Fibroblast of skin of left biceps (primary cell): ENCODE measurements at places on chromosomes 6 and 20.

DNA sequence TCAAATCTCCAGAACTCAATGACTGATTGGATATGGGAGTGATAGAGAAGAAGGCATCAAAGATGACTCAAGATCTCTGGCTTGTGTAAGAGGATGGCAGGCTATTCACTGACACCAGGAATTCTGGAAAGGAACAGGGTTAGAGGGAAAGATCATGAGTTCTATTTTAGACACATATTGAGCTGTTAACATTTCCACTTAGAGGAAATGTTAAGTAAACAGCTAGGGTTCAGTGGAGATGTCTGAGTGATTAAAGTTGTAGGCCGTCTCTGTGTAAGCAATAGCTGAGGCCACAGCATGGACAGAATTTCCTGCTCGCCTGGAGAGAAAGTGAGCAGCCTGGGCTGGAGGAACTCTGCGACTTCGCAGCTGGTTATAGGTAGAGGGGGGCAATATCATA is 21.0 kb downstream of the ZC3H12D start:
- no peak for DNase-seq

DNA sequence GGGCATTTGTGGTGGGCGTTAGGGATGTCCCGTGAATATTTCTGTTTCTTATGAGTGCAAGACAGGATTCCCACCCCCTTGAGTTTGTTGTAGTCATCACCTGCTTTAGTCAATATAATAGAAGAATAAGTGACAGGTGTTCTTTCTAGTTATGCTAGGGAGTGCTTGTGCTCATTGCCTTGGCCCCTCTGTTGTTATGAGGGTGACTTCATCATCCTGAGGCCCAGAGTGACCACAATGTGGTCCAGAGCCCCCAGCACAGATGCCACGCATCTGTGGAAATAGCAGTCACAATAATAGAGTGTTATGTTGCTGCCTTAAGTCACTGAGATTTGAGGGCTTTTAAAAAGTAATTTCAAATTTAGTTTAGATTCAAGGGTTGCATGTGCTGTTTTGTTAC is 42.4 kb downstream of the GGTLC1 start:
- DNase-seq: no peak

DNA sequence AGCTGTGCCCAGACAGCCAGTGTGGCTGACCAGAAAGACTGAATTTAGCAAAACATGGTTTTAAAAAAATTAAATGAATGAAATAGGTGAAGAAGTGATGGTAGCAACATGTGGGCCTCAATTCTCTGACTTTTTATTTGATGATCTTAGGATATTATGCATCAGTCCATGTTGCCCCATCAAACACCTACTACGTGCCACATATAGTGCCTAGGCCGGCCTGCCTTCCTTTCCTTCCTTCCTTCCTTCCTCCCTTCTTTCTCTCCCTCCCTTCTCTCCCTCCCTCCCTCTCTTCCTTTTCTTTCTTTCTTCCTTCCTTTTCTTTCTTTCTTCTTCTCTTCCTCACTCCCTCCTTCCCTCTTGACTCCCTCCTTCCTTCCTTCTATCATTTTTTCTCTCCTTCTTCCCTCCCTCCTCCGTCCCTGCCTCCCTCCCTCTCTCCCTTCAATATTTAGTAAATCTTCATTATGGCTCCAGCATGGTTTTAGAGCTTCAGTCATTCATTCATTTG is 209.8 kb downstream of the TSHZ2 start:
- DNase-seq: no peak

DNA sequence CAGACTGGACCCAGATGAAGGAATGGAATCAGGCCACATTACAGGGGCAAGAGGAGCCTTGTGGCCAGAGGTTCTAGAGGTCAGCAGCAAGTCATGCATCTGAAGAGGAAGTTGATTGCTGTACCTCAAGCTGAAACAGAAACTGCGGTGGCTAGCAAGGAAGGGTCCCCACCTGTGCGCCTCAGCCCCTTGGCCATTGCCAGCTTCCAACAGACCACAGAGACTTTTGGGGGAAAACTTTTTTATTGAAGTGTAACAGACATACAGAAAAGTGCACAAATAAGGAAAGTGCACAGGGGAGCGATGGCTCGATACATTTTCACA is 26.8 kb upstream of the SLC9A8 start:
- DNase-seq: no peak

DNA sequence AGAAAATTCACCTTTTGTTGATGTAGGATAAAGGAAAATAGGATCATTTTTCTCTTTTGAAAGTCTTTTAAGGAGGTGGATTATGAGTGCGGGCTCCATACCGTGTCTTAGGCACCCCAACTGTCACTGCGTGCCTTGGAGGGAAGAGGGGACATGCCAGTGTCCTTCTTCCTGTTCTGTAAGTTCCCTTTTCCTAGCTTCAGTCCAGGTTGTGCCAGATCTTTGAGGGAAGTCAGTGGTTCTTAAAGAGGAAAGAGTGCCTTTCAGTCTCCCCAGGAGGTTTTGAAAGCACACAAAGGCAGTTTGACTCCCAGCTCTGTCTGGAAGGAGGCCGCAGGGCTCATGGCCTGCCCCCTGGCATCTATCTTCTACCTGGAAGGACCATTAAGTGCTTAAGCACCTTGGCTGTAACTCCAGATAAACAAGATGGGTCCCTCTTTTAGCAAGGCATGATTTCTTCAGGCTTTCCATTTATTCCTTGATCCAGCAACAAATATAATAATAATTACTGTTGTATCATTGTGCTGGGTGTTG is 13.0 kb downstream of the EFCAB8 start:
- DNase-seq: no peak

DNA sequence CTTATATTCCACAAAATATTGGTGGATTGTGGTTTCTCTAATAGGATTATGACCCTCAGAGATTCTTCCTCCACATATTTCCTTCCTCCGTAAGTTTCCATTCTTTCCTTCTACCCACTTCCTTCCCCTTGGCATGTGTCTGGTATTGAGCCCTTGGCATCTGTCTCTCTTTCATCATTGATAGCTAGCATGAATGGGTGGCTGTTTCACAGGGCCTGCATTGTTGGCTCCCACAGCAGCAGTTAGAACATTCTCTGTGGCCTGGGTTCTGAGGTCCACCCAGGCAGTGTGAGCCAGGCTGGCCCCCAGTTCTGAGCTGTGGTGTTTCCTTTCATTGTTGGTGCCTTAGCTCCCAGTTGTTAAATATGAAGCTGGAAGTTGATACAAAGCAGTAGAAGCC is 125.3 kb downstream of the ANKS1A start:
- no peak for DNase-seq

DNA sequence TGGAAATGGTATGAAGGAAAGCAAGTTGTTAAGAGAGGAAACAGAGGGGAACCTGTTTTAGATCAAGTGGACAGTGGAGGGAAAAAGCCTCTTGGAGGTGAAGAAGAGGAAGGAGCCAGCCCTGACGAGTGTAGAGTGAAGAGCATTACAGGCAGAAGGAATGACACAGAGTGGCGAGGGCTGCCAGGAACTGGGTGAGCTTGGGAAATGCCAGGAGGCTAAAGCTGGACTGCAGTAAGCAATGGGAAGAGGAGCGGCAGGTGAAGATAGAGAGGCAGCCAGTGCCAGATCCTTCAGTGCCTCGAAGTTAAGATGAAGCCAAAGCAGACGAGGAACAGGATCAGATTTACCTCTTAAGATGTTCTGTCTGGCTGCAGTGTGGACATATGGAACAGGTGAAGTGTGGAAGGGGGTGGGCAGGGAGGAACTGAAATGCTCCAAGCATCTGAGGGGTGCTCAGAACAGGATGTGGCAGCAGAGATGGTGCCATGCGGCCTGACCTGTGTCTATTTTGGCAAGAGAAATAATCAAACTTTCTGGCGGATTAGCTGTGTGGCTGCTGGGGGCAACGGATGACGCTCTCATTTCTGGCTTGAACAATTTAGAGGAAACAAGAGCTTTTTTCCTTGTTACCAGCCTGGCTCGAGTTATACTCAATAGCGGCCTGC is 748.4 kb downstream of the PTPRT start:
- DNase-seq: no peak

DNA sequence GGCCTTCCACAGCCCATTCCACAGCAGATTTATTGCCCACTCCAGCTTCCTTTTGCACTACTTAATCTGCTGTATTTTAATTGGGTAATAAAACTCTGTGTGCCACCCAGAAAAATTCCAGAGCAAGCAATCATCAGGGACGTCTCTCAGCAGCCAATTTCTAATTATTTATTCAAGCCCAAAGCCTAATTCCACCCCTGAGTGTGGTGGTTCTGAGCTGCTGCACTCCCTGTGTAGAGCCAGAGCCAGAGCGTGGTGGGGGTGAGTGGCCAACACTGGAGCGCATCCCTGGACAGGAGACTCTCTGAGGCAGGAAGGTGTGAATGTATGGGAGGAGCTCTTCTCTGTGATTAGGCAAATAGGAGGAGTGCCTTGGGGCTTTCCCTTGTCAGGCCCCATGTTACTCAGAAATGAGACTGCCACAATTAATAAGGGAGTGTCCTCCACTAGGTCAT is 66.1 kb downstream of the CD24 start:
- DNase-seq: no peak

GRCh38 chr6:37623666-37624065 is 74.0 kb downstream of the MDGA1 start:
- no peak for DNase-seq

- no peak for DNase-seq
These were observed 9.4 kb downstream of the CEP162 start for GRCh38 chr6:84218091-84218490.

DNA sequence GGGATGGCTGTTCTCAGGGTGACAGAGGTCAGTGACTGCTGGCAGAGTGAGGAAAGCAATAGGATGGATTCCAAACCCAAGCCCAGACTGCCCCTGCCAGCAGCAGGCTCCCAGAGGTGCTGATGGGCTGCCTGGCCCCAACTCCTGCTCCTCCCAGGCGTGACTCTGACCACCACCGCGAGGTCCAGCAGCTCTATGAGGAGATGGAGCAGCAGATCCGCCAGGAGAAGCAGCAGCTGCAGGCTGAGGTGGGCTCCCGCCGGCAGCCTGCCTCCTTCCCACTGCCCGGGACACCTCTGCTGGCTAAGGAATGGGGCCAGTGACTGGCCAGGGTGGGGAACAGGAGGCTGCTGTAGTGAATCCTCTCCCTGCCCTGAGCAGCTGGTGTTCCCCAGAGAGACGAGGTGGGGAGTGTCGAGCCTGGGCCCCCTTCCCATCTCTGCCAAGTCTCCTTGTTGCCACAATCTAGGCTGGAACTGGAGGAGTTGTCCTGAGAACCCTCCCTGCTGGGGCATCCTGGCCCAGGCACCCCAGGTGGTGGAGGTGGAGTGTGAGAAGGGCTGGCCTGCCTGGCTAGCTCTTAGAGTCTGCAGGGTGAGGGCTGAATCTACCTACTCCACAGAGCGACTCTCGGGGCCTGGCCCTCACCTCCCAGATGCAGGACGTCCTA is 20.4 kb downstream of the RAB44 start:
- no peak for DNase-seq

GRCh38 chr20:63224412-63225081 is 8.6 kb upstream of the YTHDF1 start:
- DNase-seq: no peak

DNA sequence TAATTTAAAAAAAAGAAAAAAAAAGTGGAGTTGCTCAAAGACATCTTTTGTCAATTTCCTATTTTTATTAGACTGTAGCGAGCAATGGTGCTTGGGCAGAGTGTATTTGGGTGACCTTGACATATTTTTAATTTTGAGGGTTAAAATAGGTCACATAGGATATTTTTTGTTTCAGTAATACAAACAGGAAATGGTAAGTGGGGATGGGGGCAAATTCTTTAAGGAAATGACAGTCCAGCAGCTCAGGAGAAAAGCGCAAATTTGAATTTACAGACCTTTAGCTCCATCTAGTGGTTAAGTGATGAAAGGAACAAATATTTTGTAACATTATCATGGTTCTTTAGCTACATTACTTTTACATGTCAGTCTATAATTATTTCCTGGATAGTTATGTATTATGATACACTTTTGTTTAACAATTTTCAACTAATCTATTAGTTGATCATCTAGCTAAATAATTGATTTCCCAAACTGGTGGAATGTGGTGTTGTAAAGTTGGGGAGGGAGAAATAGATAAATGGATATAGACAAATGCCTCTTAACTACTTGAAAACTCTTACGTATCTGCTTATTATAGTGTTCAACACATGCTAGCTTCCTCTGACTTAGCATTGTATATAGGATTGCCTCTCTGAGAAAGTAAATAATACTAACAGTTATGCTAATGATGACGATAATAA is 10.0 kb downstream of the CITED2 start:
- DNase-seq: no peak

DNA sequence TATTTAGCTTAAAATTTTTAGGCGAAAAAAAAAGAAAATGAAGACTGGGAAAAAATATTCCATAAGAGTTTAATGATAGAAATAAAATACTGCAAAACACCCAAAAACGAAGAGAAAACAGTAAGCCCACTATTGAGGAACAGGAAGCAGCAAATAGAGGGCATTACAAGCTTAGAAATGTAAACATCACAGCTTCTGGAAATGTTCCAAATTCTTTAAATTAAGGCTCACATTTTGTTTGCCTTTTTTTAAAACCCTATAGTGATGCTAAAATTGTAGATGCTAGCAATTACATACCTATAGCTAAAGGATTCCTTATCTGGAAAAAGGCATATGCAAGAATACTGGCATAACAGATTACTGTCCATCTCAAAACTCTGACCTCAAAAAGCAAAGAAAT is 248.6 kb downstream of the KHDRBS2 start:
- no peak for DNase-seq

DNA sequence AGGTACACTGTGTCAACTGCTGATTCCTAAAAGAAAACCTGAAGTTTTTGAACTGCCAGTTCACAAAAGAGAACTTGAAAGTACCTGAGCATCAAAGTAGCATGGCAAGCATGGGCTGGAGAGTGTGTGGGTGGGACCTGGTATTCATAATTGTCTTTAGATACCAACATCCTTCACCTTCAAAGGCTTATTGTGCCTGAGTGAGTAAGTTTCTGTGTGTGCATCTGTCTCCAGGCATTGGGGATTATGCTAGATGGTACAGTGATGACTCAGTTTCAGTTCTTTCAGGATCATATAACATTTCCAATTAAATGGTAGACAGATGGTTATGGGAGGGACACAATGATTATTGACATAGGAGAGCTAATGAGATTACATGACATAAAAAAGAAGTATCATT is 238.5 kb downstream of the ZFAND3 start:
- DNase-seq: no peak

DNA sequence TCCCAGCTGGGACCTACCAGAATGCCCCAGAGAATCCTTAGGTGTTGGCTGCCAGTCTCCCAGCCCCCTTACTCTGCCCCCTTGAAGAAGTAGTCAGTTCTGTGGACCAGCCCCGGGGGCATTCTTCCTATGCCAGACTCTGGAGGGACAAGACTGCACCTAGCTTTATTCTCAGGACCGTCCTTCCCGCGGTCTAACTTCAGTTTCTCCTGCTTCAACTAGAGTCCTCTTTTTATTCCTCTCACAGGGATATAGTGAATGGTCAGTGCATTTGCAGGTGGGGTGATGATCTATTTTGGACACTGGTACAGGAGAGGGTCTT is 35.9 kb upstream of the MDFI start:
- DNase-seq: no peak
